ENCODE measurements at places on chromosomes 2 and 18. TPM values are rescaled to one million over a fixed set of nuclear protein-coding genes. Genes with fewer than 3 reads are reported as not detected.

GRCh38 chr2:238920053-238920452 lies 72.2 kb downstream of the TWIST2 start:
- H3K4me3 ChIP-seq: no peak overlapping the region
- no peak overlapping the region for H3K27ac ChIP-seq
- DNase-seq: no peak
- no peaks in the 10 kb centered on the region for H3K36me3 ChIP-seq
- no peaks in the 10 kb centered on the region for H3K4me1 ChIP-seq

DNA sequence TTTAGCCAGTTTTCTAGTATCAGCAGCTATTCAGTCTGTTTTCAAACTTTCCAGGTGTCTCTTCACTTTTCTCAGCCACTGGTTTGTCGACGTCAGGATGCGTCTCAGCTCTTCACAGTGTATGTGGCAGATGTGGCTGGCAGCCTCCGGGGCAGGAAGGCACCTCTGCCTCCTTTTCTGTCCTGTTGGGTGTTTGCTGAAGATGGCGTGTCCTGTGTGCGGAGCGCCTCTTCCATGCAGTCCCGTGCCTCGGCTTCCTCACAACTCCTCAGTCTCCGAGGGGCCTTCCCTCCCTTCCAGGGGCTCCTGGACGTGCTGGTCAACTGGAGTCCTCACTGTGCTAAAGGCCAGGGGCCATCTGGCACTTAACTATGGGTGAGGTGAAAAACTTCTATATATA lies 65.4 kb upstream of the PXDN start:
- no peak overlapping the region for H3K4me3 ChIP-seq
- no peaks in the 10 kb centered on the region for H3K36me3 ChIP-seq
- H3K27me3 ChIP-seq: no peaks in the 10 kb centered on the region
- no peaks in the 10 kb centered on the region for H3K4me1 ChIP-seq
- no peak overlapping the region for H3K27ac ChIP-seq

DNA sequence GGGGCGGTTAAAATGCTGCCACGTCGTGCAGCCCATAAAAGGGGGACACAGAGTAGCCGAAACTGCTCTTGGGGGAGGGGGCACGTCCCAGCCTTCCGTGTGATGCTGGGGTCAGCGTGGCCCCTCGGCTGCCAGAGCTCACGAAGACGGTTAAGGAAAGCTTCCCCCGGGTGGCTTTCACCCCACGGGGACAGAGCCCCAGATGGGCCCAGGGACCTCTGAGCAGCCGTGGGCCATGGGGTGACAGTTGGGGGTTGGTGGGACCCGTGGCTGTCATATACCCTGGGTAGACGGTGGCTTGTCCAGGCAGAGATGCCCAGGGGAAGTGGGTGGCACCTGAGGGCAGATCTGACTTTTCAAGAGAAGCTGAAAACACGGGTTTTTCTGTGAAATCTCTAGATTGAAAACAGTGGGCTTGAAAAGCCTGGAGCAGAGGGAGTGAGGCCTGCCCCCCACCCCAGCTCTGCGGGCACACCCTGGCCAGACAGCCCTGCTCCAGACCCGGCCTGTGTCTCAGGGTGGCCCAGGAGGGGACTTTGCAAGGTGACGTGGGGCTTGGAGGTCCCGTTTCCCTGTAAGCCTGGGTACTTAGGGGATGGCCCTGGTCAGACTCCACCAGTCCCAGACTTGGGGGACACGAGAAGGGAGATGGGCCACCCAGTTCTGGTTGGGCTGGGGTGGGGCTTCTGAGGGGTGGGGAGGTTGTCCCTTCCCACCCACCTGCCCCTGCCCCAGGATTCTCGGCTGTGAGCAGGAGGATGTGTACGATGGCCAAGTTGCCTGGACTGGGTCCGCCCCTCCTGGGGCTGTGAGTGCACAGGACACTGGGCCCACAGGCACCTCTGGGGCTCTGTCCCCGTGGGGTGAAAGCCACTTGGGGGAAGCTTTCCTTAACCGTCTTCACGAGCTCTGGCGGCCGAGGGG lies 652 bp downstream of the NEU4 start:
- no peak for DNase-seq
- no peak overlapping the region for H3K4me3 ChIP-seq
- no peaks in the 10 kb centered on the region for H3K36me3 ChIP-seq
- H3K27ac ChIP-seq: no peak overlapping the region
- H3K4me1 ChIP-seq: peaks cover 3% of the 10 kb centered on the region

GRCh38 chr18:41745166-41746049 lies 209.6 kb upstream of the PIK3C3 start:
- H3K36me3 ChIP-seq: no peaks in the 10 kb centered on the region
- no peak overlapping the region for H3K27ac ChIP-seq
- no peak for DNase-seq
- H3K27me3 ChIP-seq: no peaks in the 10 kb centered on the region
- H3K4me1 ChIP-seq: no peaks in the 10 kb centered on the region

DNA sequence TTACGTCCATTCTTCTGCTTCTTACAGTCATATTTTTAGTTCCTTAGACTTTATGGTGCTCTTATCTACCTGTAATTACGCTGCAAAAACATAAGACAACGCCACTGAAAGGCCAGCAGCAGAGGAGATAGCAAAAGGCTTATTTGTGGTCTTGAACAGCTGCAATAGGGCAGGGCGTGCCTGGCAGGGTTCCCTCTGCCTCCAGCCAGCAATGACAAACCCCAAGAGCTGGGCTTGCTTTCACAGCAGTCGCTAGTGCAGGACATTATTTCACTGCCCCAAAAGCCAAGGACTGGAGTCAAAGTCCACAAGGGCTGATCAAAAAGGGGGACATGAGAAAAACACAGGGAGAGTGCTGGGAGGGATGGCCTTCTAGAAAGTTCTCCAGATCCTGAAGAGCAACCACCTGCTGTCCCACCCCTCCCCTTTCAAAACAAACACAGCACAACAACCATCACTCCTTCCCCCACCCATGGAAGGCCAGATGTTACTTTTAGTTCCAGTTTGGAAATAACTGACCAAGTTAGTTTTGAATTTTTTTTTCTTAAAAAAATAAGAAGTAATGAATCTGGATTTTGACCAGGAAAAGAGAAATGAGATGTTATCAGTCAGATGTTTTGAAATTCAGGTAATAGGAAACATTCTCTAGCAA lies 127.8 kb downstream of the RBMS1 start:
- no peak for DNase-seq
- peaks cover 34% of the 10 kb centered on the region for H3K4me1 ChIP-seq
- H3K27me3 ChIP-seq: no peaks in the 10 kb centered on the region
- no peak overlapping the region for H3K27ac ChIP-seq
- no peak overlapping the region for H3K4me3 ChIP-seq

GRCh38 chr2:46844034-46844433 lies 71.6 kb downstream of the MCFD2 start:
- H3K27ac ChIP-seq: no peak overlapping the region
- no peak overlapping the region for H3K4me3 ChIP-seq
- no peaks in the 10 kb centered on the region for H3K27me3 ChIP-seq
- no peak for DNase-seq

GRCh38 chr2:79729532-79729931 lies 216.7 kb downstream of the CTNNA2 start:
- H3K27me3 ChIP-seq: no peaks in the 10 kb centered on the region
- H3K4me1 ChIP-seq: no peaks in the 10 kb centered on the region
- no peaks in the 10 kb centered on the region for H3K36me3 ChIP-seq
- H3K4me3 ChIP-seq: no peak overlapping the region
- H3K27ac ChIP-seq: no peak overlapping the region

DNA sequence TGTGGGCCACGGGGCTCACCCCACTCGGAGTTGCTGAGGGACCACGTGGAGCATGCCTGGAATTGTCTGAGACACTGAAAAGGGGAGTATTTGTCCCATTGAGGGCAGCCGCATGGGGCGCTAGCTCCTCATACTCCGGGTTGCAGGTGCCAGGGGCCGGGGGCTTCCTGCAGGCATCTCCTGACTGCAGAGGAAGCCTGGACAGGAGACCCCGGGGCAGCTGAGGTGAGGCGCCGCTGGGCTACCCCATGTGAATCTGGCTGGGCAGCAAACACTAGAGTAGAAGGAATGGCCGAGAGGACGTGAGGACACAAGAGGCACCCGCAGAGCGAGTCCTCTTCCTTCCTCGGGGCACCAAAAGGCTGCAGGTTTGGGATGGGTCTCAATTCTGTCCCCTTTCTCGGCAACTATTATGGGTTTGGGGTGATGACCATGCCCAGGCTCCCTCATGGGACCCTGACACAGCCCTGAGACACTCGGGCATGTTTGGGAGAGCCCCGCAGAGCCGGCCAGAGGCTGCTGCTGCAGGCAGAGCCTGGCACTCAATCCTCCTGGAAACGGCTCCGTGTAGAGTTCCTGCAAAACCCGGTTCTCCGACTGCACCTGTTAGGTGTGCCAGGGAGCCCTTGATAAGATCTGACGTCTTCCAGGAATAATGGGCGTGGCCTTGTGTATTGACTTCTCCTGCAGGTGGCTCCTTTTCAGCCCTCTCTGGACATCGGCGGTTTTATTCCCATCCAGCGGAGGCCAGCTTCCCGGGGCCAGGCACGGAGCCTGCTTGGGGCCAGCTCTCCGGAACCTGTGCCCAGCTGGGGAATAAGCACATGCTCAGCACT lies 77.0 kb downstream of the CTIF start:
- no peaks in the 10 kb centered on the region for H3K27me3 ChIP-seq
- no peak overlapping the region for H3K4me3 ChIP-seq
- H3K27ac ChIP-seq: no peak overlapping the region
- H3K4me1 ChIP-seq: no peaks in the 10 kb centered on the region

- H3K27me3 ChIP-seq: no peaks in the 10 kb centered on the region
- no peak overlapping the region for H3K4me3 ChIP-seq
- no peak for DNase-seq
Measured at GRCh38 chr18:56224669-56225561, 413.5 kb downstream of the TXNL1 start.

GRCh38 chr18:31419457-31419932 lies 28.0 kb upstream of the DSG3 start:
- no peak overlapping the region for H3K4me3 ChIP-seq
- H3K27me3 ChIP-seq: no peaks in the 10 kb centered on the region
- no peaks in the 10 kb centered on the region for H3K36me3 ChIP-seq
- no peak for DNase-seq
- H3K27ac ChIP-seq: no peak overlapping the region
- no peaks in the 10 kb centered on the region for H3K4me1 ChIP-seq

GRCh38 chr2:31660165-31660564 lies 79.4 kb upstream of the SRD5A2 start:
- H3K27ac ChIP-seq: no peak overlapping the region
- H3K4me3 ChIP-seq: no peak overlapping the region

DNA sequence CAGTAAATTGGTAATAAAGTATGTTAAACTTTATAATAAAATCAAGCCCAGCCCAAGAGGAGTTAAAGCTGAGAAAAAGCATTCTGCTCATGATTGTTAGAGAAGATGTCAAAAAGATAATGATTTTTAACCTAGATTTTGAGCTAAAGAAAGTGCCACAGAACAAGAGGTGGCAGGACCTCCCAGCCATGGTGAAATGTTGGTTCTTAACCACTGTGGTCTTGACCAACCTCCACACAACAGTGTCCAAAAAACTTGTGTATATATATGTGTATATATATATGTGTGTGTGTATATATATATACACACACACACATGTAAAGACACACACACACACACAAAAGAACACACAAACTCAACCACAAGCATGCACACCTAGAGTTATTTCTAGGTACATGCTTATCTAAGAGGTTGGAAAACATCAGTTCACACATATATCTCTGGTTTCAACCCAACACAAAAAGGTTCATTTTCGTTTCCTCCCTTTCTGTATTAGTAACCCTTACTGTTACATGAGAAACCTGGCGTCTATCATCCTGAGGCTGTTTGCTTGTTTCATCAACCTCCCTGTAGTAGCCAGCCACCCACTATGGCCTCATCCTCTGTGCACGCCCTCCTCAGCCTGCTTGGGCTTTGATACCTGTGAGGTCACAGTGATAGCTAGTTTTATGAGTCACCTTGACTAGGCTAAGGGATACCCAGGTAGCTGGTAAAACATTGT lies 631.8 kb upstream of the ID2 start:
- H3K36me3 ChIP-seq: no peaks in the 10 kb centered on the region
- no peak overlapping the region for H3K4me3 ChIP-seq
- no peaks in the 10 kb centered on the region for H3K4me1 ChIP-seq
- no peak for DNase-seq
- H3K27me3 ChIP-seq: no peaks in the 10 kb centered on the region

DNA sequence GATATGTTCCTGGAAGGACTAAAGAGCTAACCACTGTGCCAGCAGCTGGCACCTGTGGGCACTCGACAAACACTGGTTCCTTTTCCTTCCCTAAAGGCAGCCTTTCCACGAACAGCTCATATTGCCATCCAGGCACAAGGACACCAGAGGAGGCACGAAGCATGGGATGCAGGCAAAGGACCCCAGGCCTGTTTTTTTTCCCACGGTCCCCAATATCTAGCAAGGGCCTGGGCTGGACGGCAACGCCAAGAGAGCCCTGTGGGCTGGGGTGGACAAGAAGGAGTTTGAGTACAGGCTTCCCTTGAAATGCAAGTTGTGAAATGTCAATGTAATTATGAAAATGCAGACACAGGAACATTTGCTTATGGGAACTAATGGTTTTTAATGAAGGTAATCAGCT lies 135.9 kb downstream of the CYP26B1 start:
- H3K4me1 ChIP-seq: no peaks in the 10 kb centered on the region
- DNase-seq: no peak
- no peaks in the 10 kb centered on the region for H3K36me3 ChIP-seq
- no peaks in the 10 kb centered on the region for H3K27me3 ChIP-seq
- no peak overlapping the region for H3K27ac ChIP-seq

GRCh38 chr2:23861952-23862351 lies 65.0 kb downstream of the ATAD2B start:
- H3K27ac ChIP-seq: no peak overlapping the region
- no peaks in the 10 kb centered on the region for H3K4me1 ChIP-seq
- H3K27me3 ChIP-seq: no peaks in the 10 kb centered on the region
- no peak overlapping the region for H3K4me3 ChIP-seq
- H3K36me3 ChIP-seq: peaks cover 14% of the 10 kb centered on the region

GRCh38 chr2:210662560-210662959 lies 106.2 kb downstream of the CPS1 start:
- H3K27ac ChIP-seq: no peak overlapping the region
- no peaks in the 10 kb centered on the region for H3K4me1 ChIP-seq
- H3K27me3 ChIP-seq: no peaks in the 10 kb centered on the region
- H3K4me3 ChIP-seq: no peak overlapping the region
- no peak for DNase-seq
- no peaks in the 10 kb centered on the region for H3K36me3 ChIP-seq

GRCh38 chr2:169190197-169190775 lies 120.9 kb downstream of the DHRS9 start:
- H3K4me3 ChIP-seq: no peak overlapping the region
- no peak for DNase-seq
- no peak overlapping the region for H3K27ac ChIP-seq
- H3K36me3 ChIP-seq: no peaks in the 10 kb centered on the region

DNA sequence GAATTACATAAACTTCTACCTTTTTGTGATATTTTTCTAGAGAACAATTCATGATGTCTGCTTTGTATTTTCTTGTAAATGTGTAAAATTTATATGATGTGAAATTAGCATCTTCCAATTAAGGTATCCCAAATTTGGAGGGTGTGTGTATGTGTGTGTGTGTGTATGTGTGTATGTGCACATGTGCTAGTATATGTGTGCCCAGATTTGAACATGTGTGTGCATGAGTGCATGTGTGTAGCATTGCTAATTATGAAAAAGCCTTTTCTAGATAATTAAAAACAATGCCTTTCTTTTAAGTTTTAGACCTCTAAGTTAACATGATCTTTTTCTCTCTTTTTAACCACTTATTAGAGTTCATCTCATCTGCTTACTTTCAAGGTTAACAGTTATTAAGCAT lies 208.0 kb upstream of the SPOPL start:
- DNase-seq: no peak
- H3K27ac ChIP-seq: no peak overlapping the region
- H3K27me3 ChIP-seq: no peaks in the 10 kb centered on the region
- no peaks in the 10 kb centered on the region for H3K36me3 ChIP-seq

Gene ANO7
- total RNA-seq: 0.83 TPM

Gene CDH19
- total RNA-seq: not detected

Gene G6PC2
- total RNA-seq: not detected

Gene OTOS
- not detected for total RNA-seq

Gene HADHB
- 75.1 TPM for total RNA-seq

Gene MYL12B
- total RNA-seq: 252 TPM

Gene NMUR1
- total RNA-seq: 0.15 TPM

Gene C2orf78
- total RNA-seq: not detected

Gene B3GNT7
- 0.16 TPM for total RNA-seq
